ENCODE measurements at places on chromosomes 11 and 22.
A peak's percentile ranks its signal among the peaks of the same experiment; 100 is the strongest.

DNA sequence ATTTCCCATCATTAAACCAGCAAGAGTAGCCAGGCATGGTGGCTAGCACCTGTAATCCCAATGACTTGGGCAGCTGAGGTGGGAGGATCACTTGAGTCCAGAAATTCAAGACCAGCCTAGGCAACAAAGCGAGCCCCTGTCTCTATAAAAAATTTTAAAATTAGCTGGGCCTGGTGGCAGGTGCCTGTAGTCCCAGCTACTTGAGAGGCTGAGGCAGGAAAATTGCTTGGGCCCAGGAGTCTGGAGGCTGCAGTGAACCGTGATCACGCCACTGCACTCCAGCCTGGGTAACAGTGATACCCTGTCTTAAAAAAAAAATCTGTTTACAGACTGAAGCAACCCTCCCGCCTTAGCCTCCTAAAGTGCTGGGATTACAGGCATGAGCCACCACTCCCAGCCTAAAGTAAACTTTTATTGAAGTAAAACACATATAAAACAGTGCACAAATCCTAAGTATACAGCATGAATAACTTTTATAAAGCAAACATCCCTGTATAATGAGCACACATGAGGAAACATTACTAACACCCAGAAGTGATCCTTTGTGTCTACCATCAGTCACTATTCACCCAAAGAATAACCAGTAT, 12.6 kb downstream of the UCP3 start:
- no peak for DNase-seq

GRCh38 chr11:46865340-46865739, 19.3 kb upstream of the CKAP5 start:
- DNase-seq, result no peak

DNA sequence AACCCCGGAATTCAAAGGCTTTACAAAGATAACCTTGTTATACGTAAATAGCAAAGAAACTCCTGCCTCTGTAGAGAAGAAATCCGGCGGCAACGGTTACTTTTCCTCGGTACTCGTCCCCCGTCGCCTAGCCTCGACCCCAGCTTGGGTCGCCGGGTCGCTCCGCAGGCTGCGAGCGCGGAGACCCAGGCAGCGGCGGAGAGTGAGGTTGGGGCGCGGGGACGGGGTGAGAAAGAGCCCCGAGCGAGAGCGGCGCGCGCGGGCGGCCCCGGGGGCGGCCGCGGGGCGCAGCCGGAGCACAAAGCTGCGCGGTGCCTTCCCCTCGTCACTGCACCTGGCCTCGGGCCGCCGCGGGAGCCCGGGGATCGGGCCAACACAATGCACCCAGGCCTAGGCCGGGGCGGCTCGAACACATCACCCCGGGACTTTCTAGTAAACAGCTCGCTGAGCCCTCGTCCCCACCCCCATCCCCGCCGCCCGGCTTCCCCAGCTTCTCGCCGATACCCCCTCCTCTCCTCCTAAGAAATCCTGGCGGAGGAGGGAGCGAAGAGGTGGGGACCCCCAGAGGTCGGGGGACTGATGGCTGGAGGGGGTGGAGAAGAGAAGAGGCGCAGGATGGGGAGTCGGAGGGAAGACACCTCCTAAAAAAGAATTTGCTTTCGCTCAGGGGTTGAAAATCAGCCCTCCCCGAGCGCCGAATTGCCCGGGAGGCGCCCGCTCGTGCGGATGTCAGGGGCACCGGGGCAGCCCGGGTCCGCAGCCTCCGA, 845 bp downstream of the MPPED2 start:
- DNase-seq, result peak; percentile 73

DNA sequence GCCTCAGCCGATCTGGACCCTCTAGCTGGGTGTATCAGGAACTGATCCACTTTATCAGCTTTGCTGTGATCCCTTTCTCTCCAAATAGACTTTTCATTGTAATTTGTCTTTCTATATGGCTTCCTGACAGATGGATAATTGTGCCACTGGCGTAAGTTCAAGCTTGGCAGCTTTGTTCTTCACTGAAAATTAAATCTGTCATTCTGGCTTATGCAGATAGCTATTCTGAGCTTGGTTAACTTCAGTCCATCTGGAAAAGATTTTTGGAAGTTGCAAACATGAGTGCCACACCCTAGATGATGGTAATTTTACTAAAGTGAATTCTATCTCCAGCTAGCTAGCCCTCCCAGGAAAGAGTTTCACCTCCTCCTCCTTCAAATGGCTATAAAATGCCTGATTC, 8.1 kb downstream of the OR5A2 start:
- DNase-seq, result no peak

- DNase-seq, result no peak
Observed at GRCh38 chr11:40202589-40203270, 1256.7 kb downstream of the LRRC4C start.

GRCh38 chr11:134276396-134277182, 410 bp downstream of the GLB1L3 start:
- DNase-seq, result peak; percentile 68

DNA sequence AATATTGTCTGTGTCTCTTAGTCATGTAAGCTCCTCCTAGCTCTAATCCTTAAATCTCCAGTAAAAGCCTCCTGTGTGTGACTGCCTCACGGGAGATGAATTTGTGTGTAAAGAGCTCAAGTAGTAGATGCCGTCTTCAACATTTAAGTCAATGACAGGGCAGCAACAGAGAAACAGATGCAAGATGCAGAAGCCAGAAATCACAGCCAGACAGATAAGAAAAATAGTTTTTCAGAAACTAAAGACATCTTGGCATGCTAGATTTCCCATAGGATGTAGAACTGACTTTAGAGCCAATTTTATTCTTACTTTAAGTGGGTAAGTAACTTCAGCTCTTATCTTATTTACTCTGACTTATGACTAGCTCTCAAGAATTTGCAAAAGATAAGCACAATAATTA, 652.8 kb downstream of the KCNA4 start:
- DNase-seq, result no peak

- no peak for DNase-seq
Observed at GRCh38 chr11:62706850-62707247, 375 bp downstream of the BSCL2 start.

Data from ecto neural progenitor cell (in vitro differentiated cells).